ENCODE measurements at places on chromosomes 11 and 22.
A peak's percentile ranks its signal among the peaks of the same experiment; 100 is the strongest.

DNA sequence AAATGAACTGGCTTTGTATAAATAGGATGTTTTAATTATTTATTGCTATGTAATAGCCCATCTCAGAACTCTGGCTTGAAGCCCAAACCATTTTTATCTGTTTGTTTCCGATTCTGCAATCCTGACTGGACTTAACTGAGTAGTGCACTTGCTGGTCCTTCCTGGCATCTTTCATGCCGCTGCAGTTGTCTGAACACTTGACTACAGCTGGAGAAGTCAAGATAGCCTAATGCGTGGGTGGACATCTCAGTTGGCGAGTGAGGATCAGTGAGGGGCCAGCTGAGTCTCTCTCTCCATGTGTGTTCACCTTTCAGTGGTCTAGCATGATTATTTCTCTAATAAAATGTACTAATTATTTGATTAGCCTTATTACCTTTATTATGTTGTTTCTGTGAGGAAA lies 105.8 kb downstream of the PRMT3 start:
- DNase-seq = no peak

- DNase-seq = no peak
Observed at GRCh38 chr11:65128182-65129145, 5.9 kb downstream of the SYVN1 start.

DNA sequence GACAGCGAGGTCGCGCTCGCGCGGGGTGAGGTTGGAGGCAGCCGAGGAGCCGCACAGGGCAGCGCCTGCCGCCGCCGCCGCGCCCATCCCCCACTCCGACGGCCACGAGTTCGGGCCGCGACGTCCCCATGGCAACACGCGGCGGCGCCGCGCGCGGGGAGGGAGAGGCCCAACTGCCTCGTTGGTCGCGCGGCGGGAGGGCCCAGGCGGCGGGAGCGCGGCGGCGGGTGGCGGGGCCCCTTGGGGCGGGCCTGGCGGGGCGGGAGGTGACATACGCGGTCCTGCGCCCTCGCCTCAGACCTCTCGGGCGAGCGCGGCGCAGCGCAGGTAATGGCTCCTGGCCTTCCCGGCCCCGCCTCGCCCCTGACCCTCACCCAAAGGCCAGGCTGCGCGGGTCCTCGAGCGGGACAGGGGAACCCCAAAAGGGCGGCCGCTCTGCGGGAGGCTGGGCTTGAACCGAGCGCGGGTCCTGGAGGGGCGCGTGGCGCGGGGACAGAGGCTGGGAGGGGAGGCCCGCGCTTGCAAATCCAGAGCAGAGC lies at the start of gene DEUP1:
DEUP1 (plus strand) TSS at position 297 of the 539 bp plus-strand sequence. CDS start 1,518 bp downstream, outside the sequence.
- no peak for DNase-seq

DNA sequence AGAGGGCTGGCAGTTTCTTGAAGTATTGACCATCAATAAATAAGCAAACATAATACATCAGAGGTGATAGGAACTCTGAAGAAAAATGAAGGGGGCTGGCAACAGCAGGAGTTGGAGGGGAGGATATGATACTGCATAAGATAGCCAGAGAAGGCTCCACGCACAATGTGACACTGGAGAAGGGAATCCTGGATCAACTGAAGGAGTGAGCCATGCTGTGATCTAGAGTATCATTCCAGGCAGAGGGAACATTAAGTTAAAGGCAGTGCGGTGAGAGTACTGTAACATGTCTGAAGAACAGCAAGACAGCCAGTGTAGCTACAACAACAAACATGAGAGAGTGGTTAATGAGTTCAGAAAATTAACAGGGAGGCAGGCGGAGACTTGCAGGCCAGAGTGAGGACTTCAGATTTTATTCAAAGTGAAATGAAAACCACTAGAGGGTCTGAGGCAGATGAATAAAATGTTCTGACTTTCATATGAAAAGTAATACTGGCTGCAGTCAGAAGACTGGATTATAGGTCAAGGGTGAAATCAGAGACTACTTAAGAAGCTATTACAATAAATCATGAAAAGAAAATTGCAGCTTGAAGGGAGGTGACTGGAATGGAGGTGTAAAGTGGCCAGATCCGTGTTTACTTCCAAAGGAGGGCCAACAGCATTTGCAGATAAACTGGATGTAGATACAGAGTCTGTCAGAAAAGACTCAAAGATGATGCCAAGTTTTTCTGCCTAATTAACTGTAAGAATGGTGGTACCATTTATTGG lies 49.4 kb downstream of the RRAS2 start:
- peak; percentile 18 for DNase-seq

- no peak for DNase-seq
Observed at GRCh38 chr11:11215944-11216343, 137.1 kb downstream of the CSNK2A3 start.

DNA sequence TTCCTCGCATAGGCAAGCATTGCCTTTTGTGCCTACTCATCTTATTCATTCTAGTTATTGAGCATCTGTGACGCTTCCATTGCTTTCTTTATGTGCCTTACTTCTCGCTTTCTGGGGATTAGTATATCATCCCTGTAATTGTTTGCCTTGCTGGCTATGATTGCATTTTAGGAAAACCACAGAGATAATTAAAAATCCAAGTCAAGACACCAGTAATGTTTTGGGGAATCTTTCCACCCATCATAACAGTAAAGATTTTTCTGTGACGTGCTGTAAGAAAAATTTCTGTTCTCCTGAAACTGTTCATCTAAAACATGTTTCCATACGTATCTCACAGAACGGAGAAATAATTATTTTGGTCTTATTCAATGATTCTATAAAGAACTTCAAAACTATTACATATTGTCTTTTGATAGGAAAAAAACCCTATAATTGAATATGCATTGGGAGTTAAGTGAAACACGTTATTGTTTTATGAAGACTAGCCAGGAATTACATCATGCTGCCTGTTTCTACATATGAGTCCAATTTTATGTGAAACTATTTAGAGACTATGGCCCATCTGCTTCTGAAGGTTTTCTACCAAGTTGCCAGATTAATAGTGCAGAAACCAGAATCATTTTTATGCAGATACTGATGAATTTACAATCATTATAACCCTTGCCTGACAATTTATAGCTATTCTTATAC lies 133.7 kb upstream of the FIBIN start:
- DNase-seq = no peak

- no peak for DNase-seq
Observed at GRCh38 chr11:65541093-65541982, 16.5 kb downstream of the SCYL1 start.

DNA sequence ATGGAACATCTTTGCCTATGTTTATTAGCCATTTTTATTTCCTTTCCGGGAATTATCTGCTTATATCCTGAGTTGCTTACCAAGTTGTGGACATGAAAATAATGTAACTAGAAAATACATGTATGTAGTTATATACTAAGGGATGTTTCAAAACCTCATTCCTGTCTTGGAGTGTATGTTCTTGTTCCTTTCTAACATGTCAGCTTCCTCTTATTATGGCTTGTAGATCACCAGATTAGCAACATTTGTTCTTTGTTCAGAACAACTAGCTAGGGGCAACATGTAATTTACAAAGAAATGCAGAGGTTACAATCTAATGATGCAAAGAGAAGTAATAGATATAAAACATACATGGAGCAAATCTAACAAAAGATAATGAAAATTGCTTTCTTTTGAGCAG lies 13.1 kb upstream of the TMEM123 start:
- DNase-seq = no peak

DNA sequence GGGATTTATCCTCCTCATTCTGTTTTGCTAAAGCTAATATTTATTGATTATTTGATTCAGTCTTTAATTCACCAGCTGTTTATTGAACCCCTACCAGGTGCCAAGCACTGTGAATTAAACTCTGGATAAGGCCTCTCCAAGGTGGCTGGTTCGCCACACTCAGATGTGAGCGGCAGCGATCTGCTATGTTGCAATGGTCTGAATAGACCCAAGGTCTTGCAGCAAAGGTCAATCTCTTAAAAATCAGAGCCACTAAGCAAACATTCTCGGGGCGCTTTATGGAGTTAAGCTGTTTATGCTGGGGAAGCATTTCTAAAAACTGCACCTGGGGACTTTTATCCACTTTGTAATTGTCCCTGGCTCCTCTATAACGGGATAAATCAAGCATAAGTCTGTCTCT lies 10.5 kb upstream of the TSPAN18 start:
- DNase-seq = no peak

DNA sequence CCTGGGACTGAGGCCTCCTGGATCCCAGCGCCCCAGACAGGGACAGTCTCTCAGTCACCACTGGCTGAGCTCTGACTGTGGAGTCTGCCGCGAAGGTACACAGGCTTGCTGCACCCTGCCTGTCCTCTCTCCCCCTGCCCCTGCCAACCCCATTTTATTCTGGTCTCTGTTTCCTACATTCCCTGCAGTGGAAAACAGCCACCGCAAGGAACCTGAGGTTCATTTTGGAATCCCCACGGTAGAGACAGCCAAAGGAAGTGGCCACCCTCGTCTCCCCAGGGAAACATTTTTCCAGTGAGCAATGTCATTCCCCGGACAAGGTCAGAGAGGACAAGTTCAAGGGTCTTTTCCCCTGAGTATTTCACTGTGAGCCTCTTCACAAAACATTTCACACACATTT lies 56.6 kb downstream of the FBXO7 start:
- no peak for DNase-seq

DNA sequence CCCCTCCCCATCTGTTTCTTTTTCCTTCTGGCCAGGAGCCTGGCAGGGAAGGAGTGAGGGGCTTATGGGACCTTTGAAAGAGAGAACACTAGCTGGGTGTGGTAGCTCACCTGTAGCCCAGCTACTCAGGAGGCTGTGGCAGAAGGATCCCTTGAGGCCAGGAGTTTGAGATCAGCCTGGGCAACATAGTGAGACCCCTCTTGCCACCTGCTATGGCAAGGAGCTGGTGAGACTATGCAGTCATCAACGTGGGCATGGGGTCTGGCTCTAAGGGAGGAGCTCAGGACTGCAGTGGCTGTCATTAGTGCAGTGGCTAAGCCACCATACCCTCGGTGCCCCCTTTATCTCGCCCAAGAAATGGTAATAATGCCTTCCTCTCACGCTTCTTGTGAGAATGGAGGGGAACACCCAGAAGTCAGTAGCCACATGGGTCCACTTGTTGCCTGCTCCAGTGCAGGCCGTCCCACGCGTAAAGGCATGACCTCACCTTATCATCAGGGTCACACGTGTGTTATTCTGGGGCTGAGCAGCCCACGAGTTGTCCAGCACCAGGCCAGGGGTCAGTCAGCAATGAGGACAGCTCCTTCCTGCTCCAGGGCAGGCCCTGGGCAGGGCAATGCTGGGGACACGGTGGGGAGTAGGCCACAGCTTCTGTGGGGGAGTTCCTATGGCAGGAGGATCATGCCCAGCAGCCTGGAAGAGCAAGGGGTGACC lies 27.7 kb upstream of the TEF start:
- no peak for DNase-seq
